GM12864 (cell line): ENCODE measurements at places on chromosomes 16 and 17.

DNA sequence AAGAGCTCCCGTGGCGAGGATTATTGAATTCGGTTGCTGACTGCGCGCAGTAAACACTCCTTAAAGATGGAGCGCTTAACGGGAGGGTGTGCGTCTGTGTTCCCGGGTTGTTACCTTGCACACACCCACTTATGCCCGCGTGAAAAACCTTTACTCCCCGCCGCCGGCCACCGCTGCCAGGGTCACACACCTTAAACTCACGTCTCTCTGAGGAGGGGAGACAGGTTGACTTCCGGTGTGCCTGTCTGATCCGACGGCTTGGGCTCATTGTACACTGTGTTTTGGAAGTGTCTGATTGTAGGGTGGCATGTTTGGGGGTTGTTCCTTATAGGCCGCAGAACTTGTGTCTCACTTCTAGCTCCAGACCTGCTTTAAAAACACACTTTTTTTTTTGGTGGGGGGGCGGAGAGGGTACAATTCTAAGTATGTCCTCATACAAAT lies 66.8 kb downstream of the KPNA2 start:
- DNase-seq = no peak

DNA sequence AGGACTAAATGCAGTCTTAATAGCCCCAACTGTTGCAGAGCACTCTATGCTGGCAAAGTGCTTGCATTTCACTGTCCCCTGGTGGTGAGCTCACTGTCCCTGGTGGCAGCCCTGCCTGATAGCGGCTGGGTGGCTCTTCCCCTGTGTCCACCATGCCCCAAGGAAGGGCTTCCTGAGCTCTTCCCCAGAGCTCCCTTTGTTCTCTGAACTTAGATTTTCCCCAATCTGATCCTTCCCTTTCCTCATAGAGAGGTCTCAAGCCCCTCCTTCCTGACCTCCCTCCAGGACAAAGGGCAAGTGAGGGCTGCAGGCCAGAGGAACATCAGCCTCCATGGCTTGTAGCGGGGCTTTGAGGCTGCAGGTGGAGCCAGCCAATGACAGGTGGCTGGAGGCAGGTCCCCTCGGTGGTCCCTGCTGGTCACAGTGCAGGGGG lies 17.0 kb downstream of the BEAN1 start:
- DNase-seq = no peak

DNA sequence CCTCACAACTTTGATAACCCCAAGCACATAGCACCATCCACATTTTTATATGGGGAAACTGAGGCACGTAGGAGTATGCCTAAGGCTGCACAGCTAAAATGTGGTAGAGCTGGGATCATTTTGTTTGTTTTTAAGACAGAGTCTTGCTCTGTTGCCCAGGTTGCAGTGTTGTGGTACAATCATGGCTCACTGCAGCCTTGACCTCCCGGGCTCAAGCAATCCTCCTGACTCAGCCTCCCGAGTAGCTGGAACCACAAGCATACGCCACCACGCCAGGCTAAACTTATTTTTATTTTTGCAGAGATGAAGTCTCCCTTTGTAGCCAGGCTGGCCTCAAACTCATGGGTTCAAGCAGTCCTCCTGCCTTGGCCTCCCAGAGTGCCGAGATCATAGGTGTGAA lies 81.0 kb upstream of the GSE1 start:
- DNase-seq = no peak

- DNase-seq = no peak
These were observed 325.6 kb downstream of the SLC39A11 start for GRCh38 chr17:72766761-72767356.

- DNase-seq = no peak
These were observed at the start of gene RAPGEFL1 for GRCh38 chr17:40177275-40177874. TSS of gene RAPGEFL1 (plus strand) at chr17:40177470. CDS start at chr17:40177862, 392 bp downstream.

DNA sequence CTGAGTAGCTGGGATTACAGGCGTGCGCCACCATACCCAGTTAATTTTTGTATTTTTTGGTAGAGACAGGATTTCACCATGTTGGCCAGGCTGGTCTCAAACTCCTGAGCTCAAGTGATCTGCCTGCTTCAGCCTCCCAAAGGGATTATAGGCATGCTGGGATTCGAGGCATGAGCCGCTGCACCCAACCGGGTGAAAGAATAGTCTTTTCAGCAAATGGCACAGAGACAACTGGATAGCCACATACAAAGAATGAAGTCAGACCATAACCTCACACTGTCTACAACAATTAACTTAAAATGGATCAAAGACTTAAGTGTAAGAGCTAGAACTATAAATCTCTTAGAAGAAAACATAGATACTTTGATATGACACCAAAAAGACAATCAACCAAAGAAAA lies 67.6 kb downstream of the TBC1D16 start:
- DNase-seq = no peak

DNA sequence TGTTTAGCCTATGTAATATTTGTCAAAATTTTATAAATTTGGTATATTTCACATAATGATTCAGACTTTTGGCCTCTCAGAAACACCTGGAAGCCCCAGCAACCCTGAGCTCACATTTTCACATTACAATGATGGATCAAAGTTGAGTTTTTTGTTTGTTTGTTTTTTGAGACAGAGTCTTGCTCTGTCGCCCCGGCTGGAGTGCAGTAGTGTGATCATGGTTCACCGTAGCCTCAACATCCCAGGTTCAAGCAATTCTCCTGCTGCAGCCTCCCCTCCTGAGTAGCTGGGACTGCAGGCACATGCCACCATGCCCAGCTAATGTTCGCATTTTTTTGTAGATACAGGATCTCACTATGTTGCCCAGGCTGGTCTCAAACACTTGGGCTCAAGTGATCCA lies 10.6 kb upstream of the VAT1L start:
- no peak for DNase-seq

- DNase-seq = no peak
These were observed 49.9 kb downstream of the FBXL20 start for GRCh38 chr17:39351508-39351907.

DNA sequence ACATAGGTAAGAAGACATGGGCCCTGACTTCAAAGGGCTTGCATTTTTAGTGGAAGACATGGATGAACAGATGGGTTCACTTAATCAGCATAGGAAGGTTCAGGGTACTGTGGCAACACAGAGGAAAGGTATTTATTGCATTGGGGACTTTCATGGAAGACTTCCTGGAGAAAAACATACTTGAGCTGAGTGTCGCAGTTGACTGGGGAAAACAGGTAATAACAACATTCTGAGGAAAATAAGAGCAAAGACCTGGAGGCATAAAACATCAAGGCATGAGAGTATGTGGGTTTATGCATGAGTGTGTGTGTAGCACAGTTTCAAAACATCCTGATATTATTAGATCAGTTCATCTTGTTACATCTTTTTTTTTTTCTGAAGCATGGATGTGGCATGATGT lies 82.7 kb downstream of the MAP2K6 start:
- DNase-seq = no peak

- no peak for DNase-seq
These were observed 54.4 kb downstream of the SIAH1 start for GRCh38 chr16:48330841-48331192.

GRCh38 chr17:72122765-72123529 lies 2.1 kb downstream of the SOX9 start:
- DNase-seq = no peak

GRCh38 chr16:3609895-3610697 lies 1.3 kb downstream of the SLX4 start:
- DNase-seq = no peak

DNA sequence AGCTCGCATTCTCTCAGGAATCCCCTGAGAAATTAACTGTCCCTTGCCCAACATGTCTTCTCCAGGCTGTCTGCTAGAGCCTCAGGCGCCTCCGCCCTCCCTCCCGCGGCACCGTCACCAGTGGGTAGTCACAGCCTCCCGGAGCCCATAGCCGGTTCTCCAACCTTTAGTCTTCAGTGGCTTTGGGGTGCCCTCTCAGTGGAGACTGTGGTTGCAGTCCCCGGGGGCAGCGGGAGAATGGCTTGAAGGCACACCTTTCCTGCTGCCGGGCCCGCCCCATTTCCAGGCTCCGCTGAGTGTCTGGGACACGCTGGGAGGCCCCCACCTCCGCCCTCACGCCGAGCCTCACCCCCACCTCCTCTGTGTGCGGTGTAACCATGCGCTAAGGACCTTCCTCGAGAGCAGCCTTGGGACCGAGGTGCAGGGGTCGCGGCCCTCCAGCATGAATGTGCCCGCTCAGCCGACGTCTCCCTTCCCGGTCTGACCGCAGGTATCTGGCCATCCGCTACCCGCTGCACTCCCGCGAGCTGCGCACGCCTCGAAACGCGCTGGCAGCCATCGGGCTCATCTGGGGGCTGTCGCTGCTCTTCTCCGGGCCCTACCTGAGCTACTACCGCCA lies 1.7 kb downstream of the GALR2 start:
- no peak for DNase-seq

DNA sequence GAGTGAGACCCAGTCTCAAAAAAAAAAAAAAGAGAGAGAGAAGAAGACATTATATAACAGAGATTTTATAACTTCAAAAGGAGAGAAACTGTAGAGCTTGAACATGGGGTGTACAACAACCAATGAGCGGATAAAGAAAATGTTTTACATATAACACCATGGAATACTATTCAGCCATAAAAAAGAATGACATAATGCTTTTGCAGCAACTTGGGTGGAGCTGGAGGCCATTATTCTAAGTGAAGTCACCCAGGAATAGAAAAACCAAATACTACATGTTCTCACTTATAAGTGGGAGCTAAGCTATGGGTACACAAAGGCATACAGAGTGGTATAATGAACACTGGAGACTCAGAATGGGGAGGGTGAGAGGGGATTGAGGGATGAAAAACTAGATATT lies 61.1 kb downstream of the CHD9NB start:
- DNase-seq = no peak

DNA sequence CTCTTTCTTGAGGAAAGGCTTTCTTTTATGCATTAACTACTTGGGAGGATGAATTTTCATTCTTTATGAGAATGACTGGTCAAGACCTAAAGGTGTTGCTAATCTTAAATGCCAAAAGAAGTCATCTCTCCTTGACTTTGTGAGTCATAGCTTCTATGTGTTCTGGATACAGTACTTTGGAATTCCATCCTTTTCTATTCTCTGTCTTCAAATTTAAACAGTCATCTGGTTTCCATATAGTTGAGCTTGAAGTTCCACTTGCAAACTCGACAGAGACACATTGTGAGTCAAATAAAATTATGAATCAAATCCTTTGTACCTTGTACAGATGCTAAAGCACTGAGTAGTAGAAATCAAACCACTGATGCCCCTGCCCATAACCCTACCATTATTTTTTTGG lies 271.9 kb upstream of the PMFBP1 start:
- no peak for DNase-seq

- no peak for DNase-seq
These were observed 67.0 kb downstream of the PITPNC1 start for GRCh38 chr17:67443931-67444595.

GRCh38 chr16:22092143-22092933 lies at the start of gene VWA3A:
TSS of gene VWA3A (plus strand) at chr16:22092541. CDS start at chr16:22092638, 97 bp downstream.
- no peak for DNase-seq

DNA sequence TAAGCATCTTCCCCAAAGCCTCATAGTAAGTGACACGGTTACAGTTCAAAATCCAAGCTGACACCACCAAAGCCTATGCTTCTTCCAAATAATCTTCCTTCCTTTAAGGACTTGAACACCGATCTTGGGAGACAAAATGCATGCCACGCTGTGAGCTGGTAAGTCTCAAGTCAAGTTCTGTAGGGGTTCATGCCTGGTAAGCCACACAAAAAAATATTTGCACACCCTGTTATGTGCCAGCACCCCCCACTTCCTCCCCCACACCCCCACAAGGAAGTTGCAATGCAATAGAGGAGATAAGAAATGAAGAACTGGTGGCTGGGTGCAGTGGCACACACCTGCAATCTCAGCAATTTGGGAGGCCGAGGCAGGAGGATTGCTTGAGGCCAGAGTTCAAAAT lies 5.6 kb downstream of the NOG start:
- no peak for DNase-seq

DNA sequence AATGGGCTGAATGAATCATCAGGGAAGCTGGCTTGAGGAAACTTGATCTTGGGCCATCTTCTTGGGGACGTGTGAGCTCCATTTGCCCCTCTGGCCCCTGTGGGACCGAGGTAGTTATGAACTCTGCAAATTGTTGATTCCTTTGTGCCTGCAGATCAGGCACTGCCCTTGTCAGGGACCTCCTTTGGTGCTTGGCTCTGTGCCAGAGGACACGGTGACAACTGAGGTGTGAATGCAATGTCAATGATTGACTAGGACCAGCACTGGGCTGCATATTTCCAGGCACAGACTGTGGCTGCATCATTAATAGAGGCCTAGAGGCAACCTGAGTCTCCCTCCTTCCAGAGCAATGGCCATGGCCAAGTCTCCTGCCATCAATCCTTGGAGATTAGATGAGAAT lies 23.8 kb downstream of the PDILT start:
- no peak for DNase-seq

- DNase-seq = no peak
These were observed 83.5 kb upstream of the PLCG2 start for GRCh38 chr16:81695321-81696165.

DNA sequence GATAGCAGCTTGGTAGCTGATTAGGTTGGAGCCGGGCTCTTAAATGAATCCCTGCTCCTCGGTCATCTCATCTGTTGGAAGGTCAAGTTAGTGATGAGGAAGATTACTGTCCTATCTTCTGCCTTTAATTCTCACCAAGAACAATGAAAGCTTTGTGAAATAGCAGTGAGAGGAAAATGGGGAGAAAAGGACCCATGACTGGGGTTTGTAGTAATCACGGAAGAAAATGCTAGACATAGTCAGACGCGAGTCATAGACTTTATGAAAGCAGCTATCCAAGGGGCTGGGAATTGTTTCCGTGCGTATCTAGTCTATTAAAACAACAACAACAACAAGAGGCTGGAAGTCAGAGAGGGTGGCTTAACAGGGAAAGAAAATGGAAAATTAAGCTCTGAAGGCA lies 18.3 kb downstream of the PIK3R5 start:
- DNase-seq = no peak

DNA sequence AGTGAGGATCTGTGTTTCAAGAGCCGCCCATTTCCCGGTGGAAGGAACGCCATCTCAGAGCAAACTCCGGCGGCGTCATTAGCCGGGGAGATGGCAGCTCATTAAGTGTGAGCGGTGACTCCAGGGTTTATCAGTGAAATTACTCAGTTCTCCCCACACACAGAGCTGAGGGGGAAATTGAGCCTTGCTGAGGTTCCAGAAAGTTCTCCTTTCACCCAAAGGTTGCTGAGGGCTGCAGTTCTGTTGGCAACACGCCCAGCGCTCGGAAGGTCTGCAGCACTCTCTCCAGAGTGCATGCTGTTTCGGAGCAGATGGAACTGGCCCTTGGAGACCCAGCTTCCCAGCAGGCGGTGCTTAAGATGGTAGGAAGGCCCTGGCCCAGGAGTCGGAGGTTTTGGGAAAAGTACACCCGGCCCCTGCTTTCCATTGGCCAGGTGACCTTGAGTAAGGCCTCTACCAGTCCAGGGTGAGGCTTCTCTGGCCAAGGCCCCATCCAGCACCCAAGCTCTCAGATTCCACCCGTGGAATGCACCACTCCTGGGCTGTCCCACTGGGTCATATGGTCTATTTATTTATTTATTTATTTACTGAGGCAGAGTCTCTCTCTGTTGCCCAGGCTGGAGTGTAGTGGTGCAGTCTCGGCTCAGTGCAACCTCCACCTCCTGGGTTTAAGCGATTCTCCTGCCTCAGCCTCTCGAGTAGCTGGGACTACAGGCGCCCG lies 167.7 kb upstream of the CIBAR2 start:
- no peak for DNase-seq

- DNase-seq = no peak
These were observed 165.2 kb downstream of the VPS53 start for GRCh38 chr17:549177-550040.

- no peak for DNase-seq
These were observed 3.3 kb downstream of the ABCC3 start for GRCh38 chr17:50637829-50638605.

- DNase-seq = no peak
These were observed 187.5 kb downstream of the MSI2 start for GRCh38 chr17:57443781-57444180.

GRCh38 chr17:5234645-5235576 lies at the start of gene SCIMP:
TSS of gene SCIMP (minus strand) at chr17:5234860. CDS start at chr17:5234755, 105 bp downstream.
- DNase-seq = no peak
